ENCODE measurements at places on chromosomes 5 and 9.

DNA sequence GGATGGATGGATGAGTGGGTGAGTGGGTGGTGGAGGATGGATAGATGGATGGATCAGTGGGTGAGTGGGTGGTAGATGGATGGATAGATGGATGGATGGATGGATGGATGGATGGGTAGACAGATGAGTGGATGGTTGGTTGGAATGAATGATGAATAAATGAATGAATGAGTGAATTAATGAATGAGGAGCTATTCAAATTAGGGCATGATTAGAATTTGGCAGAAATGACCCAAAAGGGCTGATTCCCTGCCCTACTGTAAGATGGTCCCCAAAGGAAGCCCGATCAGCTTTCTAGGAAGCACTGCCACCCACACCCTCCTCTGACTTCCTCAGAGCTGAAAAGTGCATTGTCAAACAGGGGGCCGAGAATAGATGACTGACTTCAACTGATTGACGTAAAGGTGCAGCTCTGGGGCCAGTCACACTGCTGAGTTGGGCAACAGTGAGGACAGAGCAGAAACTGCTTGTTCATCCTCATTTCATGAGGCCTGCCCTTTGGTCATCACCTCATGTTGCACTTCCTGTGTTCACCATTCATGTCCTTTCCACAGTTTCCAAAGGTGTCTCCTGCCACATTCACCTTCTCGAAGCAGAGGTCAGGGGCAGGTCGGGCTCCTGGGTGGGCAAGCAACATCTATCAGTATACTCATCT, 34.3 kb downstream of the NIPAL4 start:
- no peak for DNase-seq

DNA sequence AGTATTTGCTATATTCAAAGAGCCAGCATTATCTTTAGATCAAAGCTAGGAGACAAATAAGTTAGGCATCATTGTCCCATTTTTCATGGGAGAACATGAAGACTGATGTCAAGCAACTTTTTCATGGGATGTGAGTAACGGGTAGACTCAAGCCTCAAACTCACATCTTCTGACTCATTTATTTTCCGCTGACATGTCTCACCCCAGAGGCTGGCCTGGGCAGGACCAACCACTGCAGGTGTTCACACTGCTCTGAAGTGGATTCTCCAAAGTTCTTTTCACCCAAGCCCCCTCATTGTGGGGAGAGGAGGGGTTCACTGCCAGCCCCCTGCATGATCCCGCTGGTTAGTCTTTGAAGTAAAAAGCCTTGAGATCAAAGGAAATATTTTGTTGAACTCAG, 34.9 kb upstream of the BASP1 start:
- peak; percentile 13 for DNase-seq

DNA sequence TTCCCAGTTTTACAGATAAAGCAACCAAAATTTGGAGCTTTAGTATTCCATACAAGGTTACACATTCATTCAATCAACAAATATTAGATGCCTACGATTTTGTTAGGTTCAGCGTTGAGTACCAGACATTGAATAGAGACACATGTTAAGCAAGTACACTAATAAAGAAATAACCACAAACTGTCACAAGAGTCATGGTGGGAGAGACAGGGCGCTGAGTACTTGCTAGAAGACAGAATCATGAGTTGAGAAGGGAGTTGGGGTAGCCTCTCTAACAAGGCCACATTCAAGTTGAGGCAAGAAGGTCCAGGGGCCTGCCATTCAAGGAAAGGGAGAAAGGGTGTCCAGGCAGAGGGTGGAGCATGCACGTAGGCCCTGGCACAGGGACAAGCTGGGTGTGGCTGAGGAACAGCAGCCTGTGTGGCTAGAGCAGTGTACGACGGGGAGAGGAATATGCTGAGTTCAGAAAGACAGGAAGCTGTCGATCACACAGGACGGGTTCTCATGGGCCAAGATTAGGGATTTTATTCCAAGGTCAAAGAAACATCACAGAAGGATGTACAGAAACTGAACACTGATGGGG, 17.0 kb downstream of the CDK5RAP2 start:
- DNase-seq = no peak

- DNase-seq = no peak
Measured at GRCh38 chr9:86517475-86517874, 163.3 kb upstream of the TUT7 start.

DNA sequence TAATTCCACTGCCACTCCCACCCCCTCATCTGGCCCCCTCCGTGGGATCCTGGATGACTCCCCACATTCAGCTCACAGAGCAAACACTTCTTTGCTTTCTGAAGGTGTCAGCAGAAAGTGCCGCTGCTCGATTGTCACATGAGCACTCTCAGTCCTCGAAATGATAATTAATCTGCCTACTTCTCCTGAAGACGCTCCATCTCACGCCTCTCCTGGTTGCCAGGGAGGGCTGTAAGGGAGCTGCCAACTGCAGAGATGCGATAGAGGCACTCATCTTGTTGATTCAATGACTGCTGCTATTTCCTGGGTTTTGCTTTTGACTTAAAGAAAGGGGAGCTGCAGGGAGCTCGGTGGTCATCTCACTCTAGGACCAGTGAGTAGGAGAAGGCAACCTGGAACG, 206.5 kb downstream of the DAB2IP start:
- DNase-seq = no peak

GRCh38 chr5:139903795-139904565, 108.4 kb downstream of the PSD2 start:
- DNase-seq = no peak

- no peak for DNase-seq
Measured at GRCh38 chr9:121612511-121612998, 38.9 kb upstream of the DAB2IP start.

DNA sequence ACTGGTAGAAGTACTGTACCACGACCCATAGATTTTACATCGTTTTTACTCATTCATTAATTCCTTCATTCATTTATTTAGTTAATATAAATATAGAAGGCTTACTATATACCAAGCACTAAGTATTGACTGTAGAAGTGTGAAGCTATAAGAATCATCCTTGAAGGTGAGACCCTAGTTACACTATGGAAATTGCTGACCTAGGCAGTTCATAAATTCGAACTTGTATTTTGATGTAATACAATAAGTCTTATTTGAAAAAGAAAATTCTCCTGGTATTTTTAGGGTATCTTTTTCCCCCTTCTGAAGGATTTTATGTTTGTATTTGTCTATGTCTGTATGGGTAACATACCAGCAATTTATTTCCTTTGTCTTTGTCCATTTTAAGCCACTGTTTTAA, 220.1 kb upstream of the DMAC1 start:
- DNase-seq = no peak

GRCh38 chr9:124108216-124108615, 96.6 kb downstream of the LHX2 start:
- no peak for DNase-seq

DNA sequence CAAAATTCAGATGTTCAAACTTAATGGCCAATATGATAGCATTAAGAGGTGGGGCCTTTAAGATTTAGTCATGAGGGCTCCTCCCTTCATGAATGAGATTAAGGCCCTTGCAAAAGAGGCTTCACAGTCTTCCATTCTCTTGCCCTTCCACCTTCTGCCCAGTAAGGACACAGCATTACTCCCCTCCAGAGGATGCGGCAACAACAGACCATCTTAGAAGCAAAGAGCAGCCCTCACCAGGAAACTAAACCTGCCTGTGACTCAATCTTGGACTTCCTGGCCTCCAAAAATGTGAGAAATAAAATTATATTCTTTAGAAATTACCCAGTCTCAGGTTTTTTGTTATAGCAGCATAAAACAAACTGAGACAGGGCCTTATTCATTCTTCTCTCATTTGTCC, 8.2 kb downstream of the AP3B1 start:
- no peak for DNase-seq

GRCh38 chr5:153350175-153350883, 140.1 kb upstream of the GRIA1 start:
- DNase-seq = no peak

DNA sequence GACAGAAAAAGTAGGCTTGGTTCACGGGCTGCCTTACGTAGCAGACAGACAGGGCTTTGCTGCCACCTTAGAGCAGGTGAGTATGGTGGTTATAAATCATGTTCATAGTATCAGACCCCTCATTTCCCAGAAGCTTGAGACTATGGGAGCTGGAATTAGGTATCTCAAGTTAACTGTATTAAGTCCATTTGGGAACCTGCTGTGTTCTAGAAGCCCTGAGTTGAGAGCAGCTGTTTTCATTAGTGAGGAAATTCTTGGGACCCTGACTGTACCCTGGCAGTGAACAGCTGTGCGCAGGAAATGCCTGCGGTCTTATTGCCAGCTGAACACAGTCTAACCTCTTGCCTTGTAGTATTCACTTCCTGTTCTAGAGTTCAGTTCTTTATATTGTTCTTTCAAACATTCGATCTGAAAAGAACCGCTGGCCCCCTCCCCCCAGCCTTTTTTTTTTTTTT, 29.8 kb downstream of the UGCG start:
- peak; percentile 85 for DNase-seq

- no peak for DNase-seq
Measured at GRCh38 chr5:167057665-167058064, 1233.8 kb upstream of the WWC1 start.

- DNase-seq = no peak
Measured at GRCh38 chr9:24036459-24036858, 210.4 kb upstream of the ELAVL2 start.

- no peak for DNase-seq
Measured at GRCh38 chr5:96968614-96969013, 32.7 kb downstream of the LNPEP start.

DNA sequence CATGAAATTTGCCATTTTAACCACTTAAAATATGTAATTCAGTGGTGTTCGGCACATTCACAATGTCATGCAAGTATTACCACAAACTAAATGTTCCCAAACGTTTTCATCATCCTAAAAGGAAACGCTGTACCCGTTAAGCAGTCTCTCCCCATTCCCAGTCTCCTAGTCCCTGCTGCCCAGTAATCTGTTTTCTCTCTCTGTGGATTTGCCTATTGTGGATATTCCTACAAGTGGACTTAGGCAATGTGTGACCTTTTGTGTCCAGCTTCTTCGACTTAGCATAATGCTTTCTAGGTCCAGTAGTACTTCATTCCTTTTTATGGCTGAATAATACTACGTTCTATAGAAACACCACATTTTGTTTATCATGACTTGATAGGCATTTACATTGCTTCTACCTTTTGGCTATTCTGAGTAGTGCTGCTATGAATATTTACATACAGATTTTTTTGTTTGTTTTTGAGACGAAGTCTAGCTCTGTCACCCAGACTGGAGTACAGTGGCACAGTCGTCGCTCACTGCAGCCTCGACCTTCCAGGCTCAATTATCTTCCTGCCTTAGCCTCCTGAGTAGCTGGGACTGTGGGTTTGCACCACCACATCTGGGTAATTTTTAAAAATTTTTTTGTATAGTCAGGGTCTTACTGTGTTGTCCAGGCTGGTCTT, 13.0 kb downstream of the DENND4C start:
- DNase-seq = no peak

DNA sequence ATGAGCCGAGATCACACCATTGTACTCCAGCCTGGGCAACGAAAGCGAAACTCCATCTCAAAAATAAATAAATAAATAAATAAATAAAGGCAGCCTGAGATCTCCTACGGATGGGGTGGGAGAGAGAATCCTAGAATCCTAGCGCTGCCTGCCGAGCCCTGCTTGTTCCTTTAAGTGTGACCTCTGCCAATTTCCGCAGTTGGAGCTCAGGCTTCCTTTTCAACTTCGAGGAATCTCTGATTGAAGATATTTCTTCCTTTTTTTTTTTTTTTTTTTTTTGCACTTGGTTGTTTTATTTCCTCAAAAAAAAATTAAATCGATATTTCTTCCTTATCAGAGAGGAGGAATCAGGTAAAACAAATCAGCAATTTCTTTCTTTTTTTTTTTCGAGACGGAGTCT, 27.3 kb upstream of the MATR3 start:
- no peak for DNase-seq

Data from DND-41 (cell line).